Left colon (tissue), 2 donors: ENCODE measurements at places on chromosomes 7 and 10.

DNA sequence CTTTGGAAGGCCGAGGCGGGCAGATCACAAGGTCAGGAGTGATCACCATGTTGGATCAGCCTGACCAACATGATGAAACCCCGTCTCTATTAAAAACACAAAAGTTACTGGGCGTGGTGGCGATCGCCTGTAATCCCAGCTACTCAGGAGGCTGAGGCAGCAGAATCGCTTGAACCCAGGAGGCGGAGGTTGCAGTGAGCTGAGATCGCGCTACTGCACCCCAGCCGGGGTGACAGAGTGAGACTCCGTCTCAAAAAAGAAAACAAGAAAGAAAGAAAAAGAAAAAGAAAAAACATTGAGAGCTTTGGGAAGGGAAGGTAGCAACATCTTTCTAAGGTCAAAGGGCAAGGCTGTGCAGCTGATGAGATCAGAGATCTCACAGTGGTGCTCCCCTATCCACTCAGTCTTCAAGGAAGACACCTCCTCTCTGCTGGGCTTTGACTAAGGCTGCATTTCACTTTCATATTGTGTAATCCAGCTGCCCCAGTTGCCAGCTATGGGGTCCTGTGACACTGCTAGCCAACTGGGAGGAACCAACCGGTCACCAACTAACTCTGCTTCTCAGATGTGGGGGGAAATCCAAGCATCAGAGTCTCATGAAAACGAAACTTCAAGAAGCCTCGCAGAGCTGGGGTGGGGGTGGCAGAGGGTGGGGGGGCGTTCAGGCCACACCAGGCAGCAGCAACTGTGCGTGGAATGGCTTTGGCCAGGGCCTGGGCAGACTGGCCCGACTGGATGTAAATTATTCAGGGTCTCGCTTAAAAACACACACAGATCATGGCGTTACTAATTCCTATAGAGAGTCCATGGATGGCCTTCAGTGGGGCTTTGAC lies 1.5 kb downstream of the IL15RA start:
- peak; percentile 49 for DNase-seq

GRCh38 chr7:34755008-34755407 lies 97.0 kb downstream of the NPSR1 start:
- DNase-seq: no peak

DNA sequence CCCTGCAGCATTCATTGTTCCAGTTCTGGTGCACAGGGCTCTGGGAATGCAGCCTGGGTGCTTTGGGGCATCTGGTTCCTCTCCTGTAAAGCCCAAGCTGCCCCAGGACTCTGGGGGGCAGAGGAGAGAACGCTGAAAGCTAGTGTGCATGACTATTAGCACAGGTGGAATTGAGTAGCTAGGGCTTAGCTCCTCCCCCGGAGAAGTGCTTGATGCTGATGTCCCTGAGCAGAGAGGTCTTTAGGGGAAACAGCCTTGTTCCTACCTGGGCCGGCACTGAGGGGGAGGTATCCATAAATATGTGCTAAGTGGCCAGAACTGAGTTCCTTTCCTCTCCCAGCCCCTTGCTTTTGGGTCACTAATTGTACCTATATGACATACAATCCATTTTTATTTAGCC lies 3.9 kb downstream of the ADCY1 start:
- no peak for DNase-seq

- DNase-seq: no peak
Measured at GRCh38 chr7:119256001-119256400, 1017.0 kb upstream of the KCND2 start.

GRCh38 chr7:150937848-150938561 lies 40.1 kb downstream of the KCNH2 start:
- DNase-seq: no peak

- no peak for DNase-seq
Measured at GRCh38 chr10:66860376-66860945, 65.4 kb upstream of the LRRTM3 start.

DNA sequence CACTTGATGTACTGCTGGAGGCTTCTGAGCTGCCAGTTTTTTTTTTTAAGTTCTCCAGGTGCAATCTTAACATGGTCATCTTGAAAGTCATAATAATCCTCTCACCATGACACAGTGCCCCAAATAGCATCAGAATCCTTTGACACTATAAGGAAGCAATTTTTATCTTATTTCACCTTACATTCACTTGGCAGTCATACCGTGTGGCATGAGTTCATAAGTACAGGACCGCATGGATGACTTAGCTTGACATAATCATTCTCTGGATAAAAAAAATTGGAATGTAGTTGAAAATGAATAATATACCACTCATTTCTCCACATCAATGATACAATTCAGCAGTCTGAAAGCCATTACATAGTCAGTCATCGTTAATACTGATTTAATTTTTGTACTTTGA lies 25.6 kb upstream of the TMEM196 start:
- no peak for DNase-seq

DNA sequence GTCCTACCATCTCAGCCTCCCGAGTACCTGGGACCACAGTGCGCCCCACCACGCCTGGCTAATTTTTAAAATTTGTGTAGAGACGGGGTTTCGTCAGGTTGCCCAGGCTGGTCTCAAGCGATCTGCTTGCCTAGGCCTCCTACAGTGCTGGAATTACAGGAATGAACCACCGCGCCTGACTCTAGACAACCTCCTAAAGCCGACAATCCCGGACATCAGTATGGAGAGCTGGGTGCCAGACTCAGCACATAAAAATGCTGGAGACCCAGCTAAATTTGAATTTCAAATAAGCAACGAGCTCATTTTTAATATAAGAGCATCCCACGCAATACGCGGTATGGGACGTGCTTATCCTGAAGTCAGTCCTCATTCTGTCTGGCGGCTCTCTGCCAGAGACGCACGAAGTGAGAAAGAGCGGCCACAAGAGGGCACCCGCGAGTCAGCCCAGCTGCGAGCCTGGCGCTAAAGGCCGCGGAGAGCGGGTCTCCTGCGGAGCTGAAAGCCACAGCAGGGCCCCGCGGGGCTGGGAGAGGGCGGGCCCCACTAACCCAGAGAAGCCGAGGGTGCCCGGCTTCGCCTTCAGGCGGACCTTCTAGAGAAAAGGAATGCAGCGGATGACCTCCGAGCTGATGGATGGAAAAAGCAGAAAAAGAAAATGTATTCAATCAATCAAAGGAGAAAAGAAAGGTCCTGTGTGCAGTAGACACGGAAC lies 7.0 kb downstream of the CALY start:
- peak; percentile 93 for DNase-seq
